Activated CD4-positive, CD25-positive, alpha-beta regulatory T cell treated with anti-CD3 and anti-CD28 coated beads, Interleukin-2, amount 50 U/mL, for 72 hours (primary cell): ENCODE measurements at places on chromosomes 4 and X.

- DNase-seq: no peak
These were observed 1.3 kb downstream of the NOP14 start for GRCh38 chr4:2961811-2962441.

- DNase-seq: no peak
These were observed 37.2 kb upstream of the FAM9C start for GRCh38 chrX:13081395-13082205.

DNA sequence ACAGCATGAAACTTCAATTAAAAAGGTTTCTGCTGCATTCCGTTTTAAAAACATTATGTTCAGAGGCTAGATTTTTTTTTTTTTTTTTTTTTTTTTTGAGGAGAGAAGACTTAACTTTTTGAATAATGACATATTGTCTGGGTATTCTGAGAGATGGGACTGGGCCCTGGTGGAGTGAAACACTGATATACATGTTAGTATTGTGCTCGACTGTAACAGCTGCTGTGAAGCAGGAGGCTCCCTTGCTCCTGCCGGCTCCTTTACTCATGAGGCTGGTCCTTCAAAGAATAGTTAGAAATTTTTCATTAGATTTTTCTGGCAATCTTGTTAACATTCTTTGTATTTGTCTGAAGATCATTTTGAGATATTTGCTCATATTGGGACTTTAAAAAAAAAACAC, 73.3 kb downstream of the TMEM131L start:
- DNase-seq: no peak

- no peak for DNase-seq
These were observed 11.4 kb upstream of the FGF2 start for GRCh38 chr4:122815248-122815647.

DNA sequence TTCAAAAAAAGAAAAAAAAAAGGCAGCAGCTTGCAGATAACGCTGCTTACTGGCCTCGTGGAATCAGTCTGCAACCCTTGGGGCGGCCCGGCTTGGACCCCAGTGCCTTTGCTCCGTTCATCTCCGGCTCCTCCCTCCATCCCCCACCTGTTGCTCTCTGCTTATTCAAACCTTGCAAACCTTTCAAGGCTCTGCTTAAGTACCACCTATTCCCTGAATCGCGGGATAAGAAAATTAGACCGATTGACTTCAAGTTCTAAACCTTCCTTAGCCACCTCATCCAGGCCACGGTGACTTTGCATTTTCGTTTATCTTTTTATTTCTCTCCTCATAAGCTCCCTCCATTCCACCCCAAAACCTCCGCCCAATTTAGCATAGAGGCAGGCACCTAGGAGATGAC, 1.4 kb upstream of the PHKA1 start:
- DNase-seq: no peak

GRCh38 chrX:134803551-134804183, 145.4 kb upstream of the PLAC1 start:
- DNase-seq: no peak

DNA sequence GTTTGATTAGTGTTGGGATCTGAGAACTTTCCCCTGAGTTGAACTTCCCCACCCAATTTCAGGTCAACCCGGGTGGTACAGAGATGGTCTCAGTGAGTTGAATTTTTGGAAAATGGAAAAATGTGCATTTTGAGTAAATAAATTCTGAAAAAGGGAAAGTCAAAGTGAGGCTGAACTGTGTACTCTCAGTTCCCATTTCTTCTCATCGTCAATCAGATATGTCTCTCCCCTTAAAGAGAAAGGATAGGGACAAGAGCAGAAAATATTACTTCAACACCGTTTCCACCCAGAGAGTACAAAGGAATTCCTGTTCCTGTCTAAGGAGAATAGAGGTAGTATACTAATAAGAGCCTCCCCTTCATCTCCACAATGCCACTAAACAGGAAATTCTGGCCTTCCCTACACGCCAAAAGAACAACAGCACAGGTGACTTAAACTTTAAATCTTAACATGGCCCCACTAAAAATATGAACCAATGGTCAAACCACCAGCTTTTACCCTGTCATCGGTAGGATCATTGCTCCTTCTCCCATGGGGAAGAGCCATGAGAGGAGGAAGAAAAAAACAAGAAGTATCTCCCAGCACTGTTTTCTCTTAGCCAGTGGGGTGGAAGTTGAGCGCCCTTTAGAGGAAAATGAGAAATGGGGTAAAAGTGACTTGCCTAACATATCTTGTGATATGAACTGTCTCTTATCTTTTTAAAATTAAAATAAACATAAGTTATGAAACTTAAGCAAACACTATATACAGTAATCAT, 30.3 kb downstream of the BMP3 start:
- DNase-seq: no peak

GRCh38 chrX:13077168-13077567, 32.7 kb upstream of the FAM9C start:
- no peak for DNase-seq

DNA sequence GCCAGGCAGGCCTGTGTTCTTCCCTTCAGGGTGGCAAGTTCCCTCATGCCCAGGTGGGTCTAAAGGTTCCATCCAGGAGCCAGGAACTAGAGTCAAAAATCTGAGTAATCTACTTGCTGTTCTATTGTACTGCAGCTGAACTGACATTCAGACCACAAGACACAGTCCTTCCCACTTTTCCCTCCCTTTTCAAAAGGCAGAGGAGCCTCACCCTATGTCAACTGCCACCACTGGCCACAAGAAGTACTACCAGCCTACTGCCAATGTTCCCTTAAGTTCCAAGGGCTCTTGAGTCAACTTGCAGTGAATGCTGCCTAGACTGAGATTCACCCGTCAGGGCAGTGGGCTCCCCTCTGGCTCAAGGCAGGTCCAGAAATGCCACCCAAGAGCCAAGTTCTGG, 133.5 kb downstream of the FAM47B start:
- DNase-seq: no peak

GRCh38 chr4:84796394-84796793, 170.1 kb downstream of the WDFY3 start:
- DNase-seq: no peak

GRCh38 chr4:156829201-156829873, 142.3 kb downstream of the PDGFC start:
- no peak for DNase-seq

DNA sequence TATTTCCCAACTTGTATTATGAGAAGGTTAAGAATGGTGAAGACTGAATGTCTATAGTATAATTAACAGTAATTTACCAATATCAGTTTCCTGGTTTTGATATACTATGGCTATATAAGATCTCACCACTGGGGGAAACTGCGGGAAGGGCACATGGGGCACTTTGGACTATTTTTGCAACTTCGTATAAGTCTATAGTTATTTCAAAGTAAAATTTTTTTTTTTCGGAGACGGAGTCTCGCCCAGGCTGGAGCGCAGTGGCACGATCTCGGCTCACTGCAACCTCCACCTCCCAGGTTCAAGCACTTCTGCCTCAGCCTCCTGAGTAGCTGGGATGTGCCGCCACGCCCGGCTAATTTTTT, 46.1 kb downstream of the CXorf58 start:
- DNase-seq: no peak

GRCh38 chr4:23962462-23962861, 72.6 kb upstream of the PPARGC1A start:
- DNase-seq: no peak

- DNase-seq: no peak
These were observed 118.8 kb upstream of the AFF2 start for GRCh38 chrX:148381603-148382002.

DNA sequence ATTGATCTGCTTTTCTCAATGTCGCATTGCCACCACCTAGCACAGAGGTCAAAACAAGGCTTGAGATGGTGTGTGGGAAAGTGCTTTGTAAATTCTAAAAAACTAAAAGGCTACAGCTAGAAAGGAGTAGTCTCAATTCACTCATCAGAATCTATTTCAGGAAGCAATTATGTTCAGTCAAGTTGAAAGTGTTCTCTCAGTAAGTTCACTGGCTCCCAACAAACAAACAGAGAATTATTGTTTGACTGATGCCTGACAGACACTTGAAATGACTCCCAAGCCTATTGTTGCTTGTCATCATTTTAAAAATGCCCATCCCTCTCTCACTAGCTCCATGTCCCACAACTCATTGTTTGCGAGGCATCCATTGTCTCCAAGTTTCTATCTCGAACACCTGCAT, 419.6 kb upstream of the CPEB2 start:
- no peak for DNase-seq
